ENCODE measurements at places on chromosomes 16 and 17.

DNA sequence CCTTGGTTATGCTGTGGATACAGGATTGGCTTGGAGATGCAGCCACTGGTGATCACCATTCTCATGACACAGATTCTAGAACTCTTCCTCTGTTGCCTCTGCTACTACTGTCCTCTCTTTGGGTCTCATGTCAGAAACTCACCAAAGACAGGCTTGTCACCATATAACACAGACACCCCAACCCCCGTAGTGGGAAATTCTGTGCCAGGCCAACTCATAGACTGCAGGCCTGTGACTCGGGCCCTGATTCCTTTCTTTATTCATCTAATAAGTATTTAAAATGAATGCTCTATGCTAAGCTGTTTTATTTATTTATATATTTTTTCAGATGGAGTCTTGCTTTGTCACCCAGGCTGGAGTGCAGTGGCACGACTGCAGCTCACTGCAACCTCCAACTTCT lies 9.5 kb downstream of the CYB5D2 start:
- DNase-seq, result no peak

DNA sequence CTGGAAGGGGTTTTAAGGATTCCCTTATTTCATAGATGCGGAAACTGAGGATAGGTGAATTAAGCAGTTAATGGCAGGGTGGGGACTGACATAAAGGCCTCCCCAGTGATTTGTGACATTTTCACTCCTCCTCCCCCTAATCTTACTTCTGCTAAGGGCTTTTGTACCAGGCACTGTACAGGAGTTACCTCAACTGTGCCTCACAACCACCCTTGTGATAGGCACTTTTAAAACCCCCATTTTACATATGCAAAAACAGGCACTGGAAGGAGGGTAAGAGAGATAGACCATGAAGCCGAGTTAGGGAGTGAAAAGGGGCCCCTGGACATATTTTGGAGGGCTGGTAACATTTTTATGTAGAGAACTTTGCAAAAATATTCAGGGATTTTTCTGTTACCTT lies 862 bp upstream of the GDE1 start:
- no peak for DNase-seq

DNA sequence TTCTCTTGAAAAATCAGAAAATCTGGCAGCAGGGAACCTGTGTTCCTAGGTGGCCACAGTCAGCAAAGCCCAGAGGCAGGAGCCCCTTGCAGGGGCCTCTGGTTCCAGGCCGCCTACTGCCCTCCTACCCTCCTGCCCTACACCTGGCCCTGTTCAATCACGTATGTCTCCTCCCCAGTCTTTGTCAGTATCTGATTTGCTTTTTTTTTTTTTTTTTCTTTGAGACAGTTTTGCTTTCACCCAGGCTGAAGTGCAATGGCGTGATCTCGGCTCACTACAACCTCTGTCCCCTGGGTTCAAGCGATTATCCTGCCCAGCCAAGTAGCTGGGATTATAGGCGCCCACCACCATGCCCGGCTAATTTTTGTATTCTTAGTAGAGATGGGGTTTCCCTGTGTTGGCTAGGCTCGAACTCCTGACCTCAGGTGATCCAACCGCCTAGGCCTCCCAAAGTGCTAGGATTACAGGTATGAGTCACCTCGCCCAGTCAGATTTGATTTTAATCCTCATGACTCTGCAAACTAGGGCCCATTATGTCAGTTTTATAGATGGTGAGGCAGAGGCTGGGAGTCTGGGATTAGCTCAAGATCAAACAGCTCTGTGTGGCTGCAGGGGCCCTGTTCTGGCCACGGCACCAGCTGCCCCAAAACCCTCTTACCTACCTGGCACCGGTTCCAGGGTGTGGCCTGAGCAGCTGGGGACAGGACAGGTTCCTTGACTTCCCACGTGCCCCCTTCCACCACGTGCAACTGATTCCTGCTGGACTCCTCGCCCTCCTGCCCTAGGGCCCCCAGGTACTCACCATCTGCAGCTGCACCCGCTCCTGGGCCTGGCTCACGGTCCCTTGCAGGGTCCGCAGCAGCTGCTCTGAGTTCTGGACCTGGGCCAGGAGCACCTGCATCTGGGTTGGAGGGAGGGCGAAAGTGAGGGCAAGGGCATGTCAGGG lies 14.7 kb downstream of the RABEP2 start:
- no peak for DNase-seq

GRCh38 chr17:35536664-35537171 lies 760 bp downstream of the SLFN12L start:
- DNase-seq, result no peak

- DNase-seq, result no peak
Observed at GRCh38 chr16:66905633-66906539, 12.8 kb downstream of the CDH16 start.

- no peak for DNase-seq
Observed at GRCh38 chr17:78939615-78940014, 14.4 kb upstream of the TIMP2 start.

- no peak for DNase-seq
Observed at GRCh38 chr17:4540224-4540651, 14.9 kb downstream of the MYBBP1A start.

DNA sequence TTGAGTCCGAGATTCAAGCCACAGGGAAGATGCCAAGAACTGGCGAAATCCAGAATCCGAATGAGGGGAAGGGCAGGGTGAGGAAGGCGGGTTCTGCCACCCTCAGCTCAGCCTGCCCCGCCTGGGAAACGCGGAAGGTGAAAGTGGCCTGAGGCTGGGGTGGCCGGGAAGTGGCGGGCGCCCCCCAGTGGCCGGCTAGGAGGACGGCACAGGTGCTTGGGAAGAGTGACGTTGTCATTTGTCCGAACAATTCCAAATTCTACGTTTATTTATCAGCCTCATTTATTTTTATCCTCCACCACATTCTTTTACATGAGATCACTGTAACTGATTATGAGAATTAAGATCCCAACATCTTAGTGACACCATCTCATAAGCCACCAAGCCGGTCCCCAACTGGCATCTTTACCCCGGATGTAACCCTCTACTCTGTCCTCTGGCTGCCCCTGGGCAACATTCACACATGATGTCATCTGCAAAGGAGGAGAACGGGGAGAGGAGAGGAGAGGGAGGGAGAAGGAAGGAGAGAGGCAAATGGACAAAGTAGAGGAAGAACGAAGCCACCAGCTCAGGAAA lies 21.3 kb downstream of the SRCIN1 start:
- DNase-seq, result no peak

GRCh38 chr17:31171701-31172100 lies 76.9 kb downstream of the NF1 start:
- DNase-seq, result no peak

- DNase-seq, result no peak
Observed at GRCh38 chr17:78345791-78346494, 13.9 kb downstream of the SOCS3 start.

DNA sequence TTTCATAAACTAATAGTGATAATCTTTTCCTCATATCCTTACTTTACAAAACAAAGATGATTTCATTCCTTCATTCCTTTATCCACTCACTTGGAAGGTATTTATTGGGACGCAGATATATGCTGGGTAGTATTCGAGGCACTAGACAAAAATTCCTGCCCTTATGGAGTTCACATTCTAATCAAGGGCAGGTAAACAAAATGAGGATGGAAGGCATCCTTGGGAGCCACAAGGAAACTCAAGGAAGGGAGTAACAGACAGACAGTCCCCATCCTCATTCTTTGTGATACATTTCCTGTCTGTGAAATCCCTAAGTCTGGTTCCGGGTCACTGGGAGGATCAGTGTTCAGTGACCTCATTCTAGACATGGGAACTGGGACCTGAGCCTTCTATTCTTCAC lies 45.2 kb downstream of the SLC6A2 start:
- no peak for DNase-seq

DNA sequence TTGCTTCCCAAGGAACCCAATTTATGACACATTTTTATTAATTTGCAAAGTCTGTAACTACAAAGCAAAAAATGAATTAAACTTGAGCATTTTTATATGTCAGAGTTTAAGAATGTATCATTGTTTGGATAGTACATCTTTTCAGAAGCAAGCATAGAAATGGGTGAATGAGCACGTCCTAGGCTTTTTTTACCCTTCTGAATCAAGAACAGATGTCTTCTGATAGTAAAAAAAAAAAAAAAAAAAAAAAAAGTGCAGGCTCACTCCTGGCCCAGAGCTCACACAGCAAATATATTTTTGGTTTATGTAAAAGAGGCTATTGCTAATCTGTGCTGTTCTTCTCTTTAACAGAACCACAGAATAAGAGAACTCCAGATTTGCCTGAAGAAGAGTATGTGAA lies 6.3 kb downstream of the TERF2IP start:
- no peak for DNase-seq

DNA sequence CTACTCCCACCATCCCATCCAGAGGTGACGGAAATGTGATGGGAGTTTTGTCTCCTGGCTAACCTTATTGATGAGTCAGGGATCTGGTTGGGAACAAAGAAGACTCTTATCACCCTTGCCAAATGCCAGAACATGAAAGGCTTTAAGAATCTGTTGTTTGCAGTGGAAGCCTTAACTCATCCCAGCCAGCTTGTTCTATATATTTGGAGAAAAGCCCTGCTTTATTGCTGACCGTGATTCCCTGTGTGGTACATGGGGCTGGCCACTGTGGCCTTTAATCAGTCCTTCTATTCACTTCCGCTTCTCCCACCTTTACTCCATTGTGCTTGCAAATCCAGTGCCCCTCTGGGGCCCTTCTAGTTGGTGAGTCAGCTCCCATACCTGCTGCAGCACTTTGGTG lies 156.6 kb downstream of the PHKB start:
- no peak for DNase-seq

GRCh38 chr16:8924214-8924613 lies 39.5 kb downstream of the USP7 start:
- DNase-seq, result no peak

- no peak for DNase-seq
Observed at GRCh38 chr17:82892899-82893565, 53.2 kb upstream of the ZNF750 start.

GRCh38 chr16:27302126-27302525 lies 11.6 kb upstream of the IL4R start:
- DNase-seq, result no peak

DNA sequence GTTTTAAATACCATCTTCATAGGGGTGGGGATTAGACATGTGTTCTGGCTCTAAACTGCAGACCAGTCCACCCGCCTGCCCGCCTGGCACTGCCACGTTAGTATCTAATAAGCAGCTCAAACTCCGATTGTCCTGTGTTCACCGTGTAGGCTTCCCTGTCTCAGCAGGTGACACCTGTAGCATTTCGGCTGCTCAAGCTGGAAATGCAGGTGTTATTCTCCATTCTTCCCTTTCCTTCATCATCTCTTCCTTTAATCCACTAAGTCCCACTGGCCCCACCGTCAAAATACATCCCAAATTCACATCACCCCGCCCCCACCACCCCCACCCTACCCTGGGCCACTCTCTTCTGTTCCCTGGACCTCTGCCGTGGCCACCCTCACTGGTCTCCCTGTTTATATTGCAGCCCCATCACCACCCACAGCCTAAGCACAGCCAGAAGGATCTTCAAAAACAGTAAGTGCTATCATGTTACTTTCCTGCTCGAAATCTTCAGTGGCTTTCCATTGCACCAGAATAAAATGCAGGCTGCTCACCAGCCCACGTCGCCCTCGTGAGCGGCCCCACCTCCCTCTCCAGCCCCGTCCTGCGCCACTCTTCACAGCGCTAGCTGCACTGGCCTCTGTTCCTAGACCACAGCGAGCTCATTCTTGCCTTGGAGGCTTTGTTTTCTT lies 65.1 kb downstream of the RTN4RL1 start:
- no peak for DNase-seq

GRCh38 chr17:42928714-42929496 lies 28.3 kb downstream of the G6PC1 start:
- DNase-seq, result no peak

GRCh38 chr17:3917391-3917931 lies 1.2 kb upstream of the P2RX1 start:
- no peak for DNase-seq

- no peak for DNase-seq
Observed at GRCh38 chr17:1552932-1553331, 9.7 kb downstream of the PITPNA start.

GRCh38 chr17:46770818-46771560 lies 47.5 kb downstream of the WNT3 start:
- DNase-seq, result no peak

GRCh38 chr17:81656835-81657234 lies 493 bp upstream of the PDE6G start:
- no peak for DNase-seq

DNA sequence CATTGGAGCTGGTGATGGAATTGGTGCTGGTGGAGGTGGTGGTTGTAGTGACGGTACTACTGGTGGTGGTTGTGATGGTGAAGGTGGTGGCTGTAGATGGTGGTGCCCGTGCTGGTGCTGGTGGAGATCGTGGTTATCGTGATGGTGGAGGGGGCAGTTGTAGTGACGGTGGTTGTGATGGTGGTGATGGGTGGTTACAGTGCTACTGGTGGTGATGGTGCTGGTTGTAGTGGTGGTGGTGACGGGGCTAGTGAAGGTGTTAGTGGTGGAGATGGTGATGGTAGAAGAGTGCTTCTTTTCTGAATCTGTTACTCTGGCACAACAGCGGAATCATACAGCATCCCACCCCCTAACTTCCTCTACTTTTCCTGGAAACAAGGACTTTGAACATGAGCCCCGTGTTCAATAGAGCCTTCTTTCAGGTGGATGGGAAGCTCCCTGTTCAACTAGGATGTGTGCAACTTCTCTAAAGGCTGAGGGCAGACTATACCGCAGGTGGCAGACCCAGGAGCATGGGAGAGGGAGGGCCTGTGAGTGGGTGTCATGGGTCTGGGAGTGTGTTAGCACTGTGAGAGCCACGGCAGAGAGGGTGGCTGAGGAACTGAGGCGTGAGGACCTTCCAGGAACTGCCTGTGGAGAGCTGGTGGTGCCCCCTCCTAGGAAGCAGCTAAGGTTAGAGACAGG lies 8.2 kb downstream of the TBX21 start:
- no peak for DNase-seq

Data from nucleus accumbens (tissue), 56 donors.